NCI-H2081 treated with DMSO at 0.1 percent for 48 hours (cell line): ENCODE measurements at places on chromosomes 3 and 15.

DNA sequence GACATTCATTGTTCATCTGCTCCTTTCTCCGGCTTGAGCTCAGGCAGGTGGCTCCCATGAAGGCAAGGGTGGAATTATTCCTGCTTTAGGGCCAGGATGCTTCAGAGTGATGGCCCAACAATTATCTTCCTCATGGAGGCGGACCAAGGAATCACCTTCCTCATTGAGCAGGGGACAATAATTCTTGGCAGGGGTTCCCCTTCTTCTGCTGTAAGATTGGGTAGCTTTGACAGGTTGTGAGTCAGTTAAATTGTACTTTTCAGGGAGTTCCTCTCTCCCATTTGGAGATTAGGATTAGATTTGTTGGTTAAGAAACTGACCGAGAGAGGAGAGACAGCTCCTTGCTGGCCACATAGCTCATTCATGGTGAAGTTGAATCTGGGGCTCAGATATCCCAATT lies 31.4 kb upstream of the CD47 start:
- DNase-seq = no peak

DNA sequence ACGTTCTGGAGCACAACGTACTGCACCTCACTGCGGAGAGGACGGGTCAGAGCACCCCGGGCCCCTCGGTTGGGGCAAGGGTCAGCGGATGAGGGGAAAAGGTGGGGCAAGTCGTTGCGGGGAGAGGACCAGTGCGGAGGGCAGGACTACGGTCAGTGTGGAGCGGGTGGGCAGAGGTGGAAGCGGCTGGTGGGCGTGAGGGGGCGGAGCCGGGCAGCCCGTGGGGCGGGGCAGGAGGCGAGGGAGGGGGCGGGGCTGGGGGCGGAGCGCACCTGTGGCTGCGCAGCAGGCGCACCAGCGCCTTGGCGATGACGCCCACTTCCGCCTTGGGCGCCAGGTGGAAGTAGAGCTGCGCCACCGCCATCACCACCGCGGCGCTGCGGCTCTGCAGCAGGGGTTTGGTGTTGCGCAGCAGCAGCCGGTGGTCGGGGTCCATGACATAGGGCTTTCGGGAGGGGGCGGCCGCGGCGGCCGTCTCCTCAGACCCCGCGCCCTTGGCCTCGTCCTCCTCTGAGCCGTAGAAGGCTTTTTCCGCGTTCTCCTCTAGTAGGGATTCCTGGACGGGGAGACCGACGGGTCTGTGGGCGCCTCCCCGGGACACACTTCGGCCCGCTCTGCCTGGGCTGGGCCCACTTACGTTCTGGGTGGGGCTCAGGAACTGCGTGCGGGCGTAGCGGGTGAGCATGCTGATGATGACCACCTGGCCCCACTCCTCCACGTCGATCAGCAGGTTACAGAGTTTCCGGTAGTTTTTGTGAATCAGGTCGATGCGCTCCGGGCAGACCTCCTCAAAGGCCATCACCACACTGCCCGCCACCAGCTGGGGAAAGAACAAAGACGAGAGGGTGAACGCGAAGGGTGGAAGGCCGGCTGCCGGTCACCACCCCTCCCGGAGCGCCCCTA lies 29.2 kb downstream of the AP3B2 start:
- peak; percentile 10 for DNase-seq

GRCh38 chr3:187966636-187967406 lies 187.1 kb upstream of the LPP start:
- no peak for DNase-seq

DNA sequence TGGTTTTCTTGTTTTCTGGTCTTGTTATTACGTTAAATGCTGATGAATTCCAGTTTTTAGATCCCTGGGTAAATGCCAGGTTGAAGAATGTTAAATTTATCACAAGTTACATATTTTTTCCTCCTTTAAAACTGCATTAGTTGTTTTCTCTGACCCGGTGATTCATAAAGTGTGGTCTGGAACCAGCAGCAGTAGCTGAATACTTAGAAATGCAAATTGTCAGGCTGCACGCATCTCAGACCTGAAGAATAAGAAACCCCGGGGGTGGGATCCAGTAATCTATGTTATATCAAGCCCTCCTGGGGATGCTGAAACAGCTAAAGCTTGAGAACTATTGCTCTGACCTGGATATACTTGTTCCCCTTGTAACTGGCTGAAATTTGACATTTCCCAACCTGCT lies 69.1 kb downstream of the PEX5L start:
- DNase-seq = no peak

GRCh38 chr3:151062611-151063010 lies 22.9 kb upstream of the MED12L start:
- no peak for DNase-seq

DNA sequence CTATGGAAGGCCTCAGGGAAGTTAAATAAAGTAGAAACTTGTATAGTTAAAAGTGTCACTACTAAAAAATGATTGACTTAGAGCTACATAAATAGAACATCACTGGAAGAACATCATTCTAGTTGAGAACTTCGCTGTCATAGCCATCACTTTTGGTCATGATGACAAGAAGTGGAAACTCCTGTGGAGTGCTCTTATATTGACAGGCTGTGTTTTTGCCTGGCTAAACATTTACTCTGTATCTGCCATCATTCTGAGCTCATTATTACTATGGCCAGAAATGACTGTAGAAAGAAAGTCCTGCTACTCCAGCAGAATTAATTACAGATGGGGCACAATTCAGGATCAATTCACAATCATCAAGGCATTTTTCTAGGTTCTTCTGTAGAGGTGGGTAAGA lies 165.1 kb upstream of the GOLIM4 start:
- no peak for DNase-seq

DNA sequence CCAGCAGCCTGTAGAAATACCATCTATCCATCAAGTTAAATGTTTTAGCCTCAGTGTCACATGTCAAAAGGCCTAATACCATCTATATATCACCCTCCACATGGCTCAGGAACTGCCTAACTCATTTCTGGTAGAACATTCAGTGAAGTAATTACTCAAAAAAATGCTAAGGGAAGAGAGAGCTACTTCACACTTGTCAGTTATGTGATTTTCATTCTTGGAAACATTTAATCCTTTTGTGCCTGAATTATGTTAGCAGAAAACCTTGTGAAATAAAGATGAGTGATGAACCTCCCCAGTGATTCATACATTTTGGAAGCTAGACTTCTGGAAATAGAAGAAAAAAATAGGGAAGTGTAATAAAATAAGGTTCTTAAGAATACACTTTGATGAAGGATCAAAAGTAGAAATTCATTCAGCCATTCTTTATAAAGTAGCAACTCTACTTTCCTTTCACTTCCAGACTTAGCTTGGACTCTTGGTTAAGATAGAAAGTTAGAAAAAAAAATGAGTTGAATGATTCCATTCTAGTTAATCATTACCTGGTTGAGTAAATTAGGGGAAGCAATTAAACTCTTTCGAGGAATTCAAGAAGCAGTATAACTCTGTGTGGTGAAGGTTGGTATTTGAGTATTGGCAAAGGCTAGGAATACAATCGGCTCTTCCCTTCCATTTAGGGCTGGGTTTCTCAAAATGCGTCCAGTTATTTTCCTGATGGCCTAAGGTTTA lies 3.6 kb downstream of the OTOL1 start:
- no peak for DNase-seq
